Stimulated activated CD8-positive, alpha-beta memory T cell treated with anti-CD3 and anti-CD28 coated beads, Interleukin-2, amount 100 ng/mL, for 1 hour (primary cell): ENCODE measurements at places on chromosomes 2 and 18.

DNA sequence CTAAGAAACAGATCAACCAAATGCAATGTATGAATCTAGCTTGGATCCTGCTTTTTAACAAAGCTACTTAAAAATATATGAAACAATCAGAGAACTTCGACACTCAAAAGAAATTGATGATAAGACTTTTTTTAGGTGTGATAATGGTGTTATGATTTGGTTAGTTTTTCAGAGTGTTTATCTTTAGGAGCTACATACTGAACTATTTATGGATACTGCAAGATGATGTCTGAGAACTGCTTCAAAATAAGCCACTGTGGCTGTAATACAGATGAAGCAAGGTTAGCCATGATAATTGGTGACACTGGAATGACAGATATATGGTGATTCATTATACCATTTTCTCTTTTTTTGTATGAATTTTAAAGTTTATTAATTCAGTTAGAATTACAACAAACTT lies 14.2 kb downstream of the SLC25A12 start:
- no peak for DNase-seq

DNA sequence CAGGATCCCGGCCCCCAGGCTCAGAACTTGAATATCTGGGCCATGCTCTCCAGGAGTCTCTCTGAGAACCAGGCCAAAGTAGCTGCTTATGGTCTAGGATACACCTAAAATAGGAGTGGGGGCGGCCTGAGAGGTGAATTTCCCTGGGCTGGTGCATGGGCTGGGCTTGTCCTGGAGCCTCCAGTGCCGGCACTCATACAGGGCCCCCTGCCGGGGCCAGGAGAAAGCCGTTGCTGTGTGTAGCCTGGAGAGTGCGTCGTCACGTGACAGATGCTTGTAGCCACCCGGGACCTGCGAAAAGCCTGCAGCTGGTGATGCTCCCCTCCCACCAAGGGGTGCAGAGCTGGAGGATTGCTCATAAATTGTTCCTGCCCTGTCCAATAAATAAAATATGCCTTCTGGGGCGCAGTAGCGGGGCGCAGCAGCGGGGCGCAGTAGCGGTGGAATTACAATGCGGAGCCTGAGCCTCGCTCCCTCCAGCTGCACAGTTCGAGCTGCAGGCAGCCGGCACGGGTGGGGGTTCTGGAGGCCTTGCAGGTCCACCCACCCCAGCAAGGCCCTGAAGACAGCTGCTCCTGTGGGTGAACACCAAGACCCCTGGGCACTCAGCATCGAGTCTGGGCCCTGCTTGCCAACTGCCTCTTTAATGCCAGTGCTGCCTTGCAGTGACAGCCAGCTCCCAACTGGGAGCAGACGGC lies 289.9 kb downstream of the NDUFA10 start:
- no peak for DNase-seq

- DNase-seq, result no peak
Measured at GRCh38 chr2:201110615-201111014, 5.3 kb upstream of the CFLAR start.

DNA sequence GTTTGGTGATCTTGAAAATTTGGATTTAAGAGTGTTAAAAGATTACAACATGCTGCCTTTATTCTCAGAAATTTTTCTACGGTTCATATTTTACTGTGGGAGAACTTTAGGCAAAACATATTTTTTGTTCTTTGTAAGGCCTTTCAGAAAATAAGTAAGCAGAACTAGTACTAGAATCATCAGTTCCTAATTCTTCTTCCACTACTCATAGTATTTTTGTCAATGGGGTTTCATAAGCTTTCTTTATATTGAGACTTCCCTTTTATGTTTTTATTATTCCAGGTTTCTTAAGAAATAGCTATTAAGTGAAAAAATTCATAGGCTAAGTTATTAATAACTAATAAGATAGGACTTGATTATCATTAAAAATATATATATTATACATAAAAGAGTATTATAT lies 12.4 kb downstream of the UGGT1 start:
- no peak for DNase-seq

DNA sequence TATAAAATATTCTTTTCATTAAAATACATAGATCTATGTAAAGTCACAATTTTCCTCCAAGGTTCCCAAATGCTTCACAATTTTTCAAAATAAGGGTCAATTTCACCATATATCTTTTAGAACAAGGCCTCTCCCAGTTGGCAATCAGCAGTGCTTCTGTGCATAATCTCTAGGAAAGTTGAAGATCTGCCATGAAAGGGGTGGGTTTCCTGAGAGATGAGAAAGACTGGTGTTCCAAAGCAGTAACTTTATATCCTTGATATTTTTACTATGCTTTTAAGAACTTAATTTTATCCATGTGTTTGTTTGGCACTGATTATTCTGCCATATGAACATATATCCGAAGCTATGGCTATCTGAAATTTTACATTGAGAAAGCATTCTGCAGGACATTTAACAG lies 199.4 kb upstream of the CYP26B1 start:
- no peak for DNase-seq
